Ascending aorta (tissue), 2 donors: ENCODE measurements at places on chromosomes 3 and 15. TPM values are rescaled to one million over a fixed set of nuclear protein-coding genes. Genes with fewer than 3 reads are reported as not detected.

The ZBED2 gene
- total RNA-seq, result 1.4 TPM

DNA sequence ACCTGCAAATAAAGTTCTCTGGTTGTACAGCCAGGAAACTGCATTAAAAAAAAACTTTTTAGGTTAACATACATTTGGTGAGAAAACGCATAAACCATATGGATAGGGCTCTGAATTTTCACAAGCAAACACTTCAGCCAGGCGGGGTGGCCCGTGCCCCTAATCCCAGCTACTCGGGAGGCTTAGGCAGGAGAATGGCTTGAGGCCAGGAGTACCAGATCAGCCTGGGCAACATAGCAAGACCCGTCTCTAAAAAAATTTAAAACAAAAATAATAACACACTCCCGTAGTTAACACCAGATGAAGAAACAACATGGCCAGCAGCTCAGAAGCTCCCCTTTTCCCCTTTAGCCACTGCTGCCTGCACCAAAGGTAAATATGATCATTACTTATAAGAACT, 3.2 kb upstream of the RPL14 start:
- no peaks in the 10 kb centered on the region for H3K27me3 ChIP-seq
- no peak for DNase-seq
- peak overlapping the region; percentile 77 for H3K27ac ChIP-seq
- H3K4me1 ChIP-seq, result no peaks in the 10 kb centered on the region
- peaks cover 4% of the 10 kb centered on the region for H3K36me3 ChIP-seq

DNA sequence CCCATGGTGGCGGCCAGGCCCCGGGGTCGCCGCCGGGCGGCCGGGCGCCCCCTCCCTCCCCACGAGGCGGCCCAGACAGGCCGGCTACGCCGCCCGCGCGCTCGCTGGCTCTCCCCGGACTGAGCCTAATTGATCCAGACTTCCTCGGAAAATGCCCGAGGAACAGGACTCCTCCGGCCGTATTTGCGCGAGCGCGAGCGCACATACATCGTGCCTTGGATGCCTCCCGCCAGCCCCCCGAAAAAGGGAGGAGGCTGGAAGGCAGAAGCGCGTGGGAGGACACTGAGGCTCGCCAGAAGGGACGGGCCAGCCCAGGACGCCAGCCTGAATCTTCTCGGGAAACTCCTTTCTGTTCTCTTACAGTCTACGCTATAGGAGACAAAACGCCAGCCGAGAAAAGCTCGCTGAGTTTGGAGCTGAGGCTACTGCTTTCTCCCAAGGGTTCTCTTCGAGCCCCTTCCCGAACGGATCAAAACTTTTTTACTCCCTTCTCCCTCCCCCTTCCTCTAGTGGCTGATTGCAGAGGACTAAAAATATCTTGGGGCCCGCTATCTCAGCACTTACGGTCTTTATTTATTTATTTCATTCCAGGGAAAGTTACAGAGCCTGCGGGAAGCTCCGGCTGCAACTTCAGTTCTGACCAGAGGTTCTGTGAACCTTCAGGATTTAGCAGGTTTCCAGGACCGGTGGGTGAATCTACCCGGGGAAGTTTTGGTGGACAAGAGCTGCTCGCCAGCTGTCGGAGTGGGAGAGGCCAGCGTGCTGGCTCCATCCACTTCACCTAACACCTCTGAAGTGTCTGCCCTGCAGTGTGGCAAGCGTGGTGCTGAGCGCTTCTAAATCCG, at the start of gene PDZRN3:
Gene PDZRN3 (minus strand): TSS at position 121 of the 845 bp plus-strand sequence.
- H3K27me3 ChIP-seq, result no peaks in the 10 kb centered on the region
- peak within 1 kb of the TSS; percentile 82 for H3K4me3 ChIP-seq
- H3K36me3 ChIP-seq, result no peaks in the 10 kb centered on the region
- H3K27ac ChIP-seq, result peak within 1 kb of the TSS; percentile 93
- DNase-seq, result no peak

DNA sequence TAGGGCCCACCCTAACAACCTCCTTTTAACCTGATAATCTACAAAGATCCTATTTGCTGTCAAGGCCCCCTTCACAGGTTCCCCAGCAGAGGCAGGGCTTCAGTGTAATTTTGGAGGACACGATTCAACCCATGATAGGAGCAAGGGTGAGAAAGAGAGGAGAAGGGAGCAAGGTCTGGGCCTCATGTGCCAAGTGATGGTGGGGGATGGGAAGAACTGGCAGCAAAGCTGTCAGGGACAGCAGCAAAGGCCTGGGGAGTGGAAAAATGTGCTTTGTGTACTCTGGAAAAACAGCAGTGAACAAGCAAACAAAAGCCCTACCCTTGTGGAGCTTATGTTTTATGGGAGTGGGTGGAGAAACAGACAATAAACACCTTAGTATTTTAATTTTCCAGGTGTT, 2.7 kb upstream of the GALNT15 start:
- no peaks in the 10 kb centered on the region for H3K27me3 ChIP-seq
- no peak overlapping the region for H3K27ac ChIP-seq
- DNase-seq, result no peak
- H3K4me1 ChIP-seq, result no peaks in the 10 kb centered on the region
- H3K36me3 ChIP-seq, result no peaks in the 10 kb centered on the region

DNA sequence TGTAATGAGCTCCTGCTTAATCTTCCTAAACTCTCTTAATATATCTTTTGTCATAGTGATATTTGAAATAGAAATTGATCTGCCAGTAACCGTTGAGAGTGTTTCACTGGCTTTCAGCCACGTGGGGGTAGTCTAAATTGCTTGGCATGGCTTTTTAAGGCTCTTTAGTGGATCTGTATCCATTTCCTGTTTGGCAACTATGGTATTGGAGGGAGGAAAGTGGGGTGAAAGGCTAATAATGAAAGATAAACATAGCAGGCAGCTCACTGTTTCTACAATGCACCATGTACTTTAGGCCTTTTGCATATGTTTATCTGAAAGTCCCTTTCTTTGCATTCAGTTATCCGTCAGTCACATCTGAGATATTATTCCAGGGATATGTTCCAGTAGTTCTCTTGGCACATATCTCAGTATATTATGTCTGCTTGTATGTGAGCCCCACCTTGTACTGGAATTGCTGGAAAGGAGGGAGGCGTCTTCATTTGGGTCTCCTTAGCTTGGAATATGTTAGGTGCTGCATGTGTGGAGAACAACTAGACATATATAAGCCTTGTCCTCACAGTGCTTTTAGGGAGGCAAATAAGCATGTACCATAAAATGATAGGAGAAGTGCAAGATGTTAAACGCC, 10.8 kb downstream of the TOPAZ1 start:
- no peaks in the 10 kb centered on the region for H3K4me1 ChIP-seq
- DNase-seq, result no peak
- no peaks in the 10 kb centered on the region for H3K27me3 ChIP-seq
- no peaks in the 10 kb centered on the region for H3K36me3 ChIP-seq
- no peak overlapping the region for H3K4me3 ChIP-seq

GRCh38 chr3:171317171-171317570, 143.0 kb downstream of the TNIK start:
- H3K27ac ChIP-seq, result no peak overlapping the region
- no peaks in the 10 kb centered on the region for H3K36me3 ChIP-seq
- no peaks in the 10 kb centered on the region for H3K27me3 ChIP-seq
- no peak for DNase-seq

DNA sequence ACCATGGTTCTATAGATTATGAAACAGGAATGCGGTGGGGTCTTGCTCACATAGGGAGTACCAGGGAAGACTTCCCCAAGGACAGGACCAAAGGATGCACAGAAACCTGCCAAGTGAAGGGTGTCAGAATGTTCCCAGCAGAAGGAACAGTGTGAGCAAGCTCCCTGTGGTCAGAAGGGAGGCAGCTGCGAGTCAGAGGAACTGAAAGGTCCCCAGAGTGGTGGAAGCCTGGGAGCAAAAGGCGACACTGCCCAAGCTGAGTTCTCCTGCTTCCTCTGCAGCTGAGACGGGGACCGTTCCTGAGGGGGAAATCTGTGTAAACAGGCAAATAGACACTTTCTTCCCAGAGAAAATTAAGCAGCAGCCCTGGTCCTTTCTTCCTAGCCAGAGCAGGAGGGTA, 14.2 kb upstream of the SLC6A6 start:
- H3K27ac ChIP-seq, result no peak overlapping the region
- H3K27me3 ChIP-seq, result no peaks in the 10 kb centered on the region
- no peaks in the 10 kb centered on the region for H3K4me1 ChIP-seq

DNA sequence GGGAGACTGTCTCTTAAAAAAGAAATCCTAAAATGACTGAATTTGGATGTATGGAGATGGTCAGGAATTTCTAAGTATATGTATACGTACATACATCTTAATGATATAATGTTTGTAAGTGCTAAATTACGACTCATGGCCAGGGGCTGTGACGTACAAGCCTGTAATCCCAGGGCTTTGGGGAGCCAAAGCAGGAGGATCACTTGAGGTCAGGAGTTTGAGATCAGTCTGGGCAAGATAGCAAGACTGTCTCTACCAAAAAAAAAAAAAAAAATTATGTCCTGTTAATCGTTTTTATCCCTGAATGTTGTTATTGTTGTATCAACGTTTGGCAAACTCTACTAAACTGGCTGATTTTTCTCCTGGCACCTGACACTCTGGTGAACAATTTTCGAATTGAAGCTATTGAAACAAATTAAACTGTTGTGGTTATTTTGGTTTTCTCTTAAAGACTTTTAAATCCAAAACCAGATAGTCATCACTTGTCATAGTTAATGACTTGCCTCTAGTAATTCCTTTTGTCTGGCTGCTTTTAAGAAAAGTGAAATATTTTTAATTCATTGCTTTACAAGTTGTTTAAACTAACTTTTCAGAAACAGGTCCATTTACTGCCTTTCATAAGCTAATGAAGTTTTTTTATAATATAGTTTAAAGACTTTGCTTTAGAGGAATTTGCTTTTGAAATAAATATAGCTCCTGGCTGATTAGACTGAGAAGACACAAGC, 7.0 kb downstream of the MORF4L1 start:
- peak overlapping the region; percentile 63 for H3K27ac ChIP-seq
- no peaks in the 10 kb centered on the region for H3K36me3 ChIP-seq
- no peak for DNase-seq
- H3K4me1 ChIP-seq, result peaks cover 62% of the 10 kb centered on the region

The RASGRP1 gene
- total RNA-seq, result not detected

GRCh38 chr3:25441234-25441856, 13.3 kb downstream of the RARB start:
- H3K27ac ChIP-seq, result no peak overlapping the region
- no peaks in the 10 kb centered on the region for H3K27me3 ChIP-seq
- H3K4me1 ChIP-seq, result no peaks in the 10 kb centered on the region
- H3K4me3 ChIP-seq, result no peak overlapping the region
- no peaks in the 10 kb centered on the region for H3K36me3 ChIP-seq

GRCh38 chr3:135329479-135329878, 534.4 kb downstream of the EPHB1 start:
- no peaks in the 10 kb centered on the region for H3K27me3 ChIP-seq
- H3K4me1 ChIP-seq, result no peaks in the 10 kb centered on the region
- no peak overlapping the region for H3K27ac ChIP-seq
- H3K4me3 ChIP-seq, result no peak overlapping the region
- no peak for DNase-seq

DNA sequence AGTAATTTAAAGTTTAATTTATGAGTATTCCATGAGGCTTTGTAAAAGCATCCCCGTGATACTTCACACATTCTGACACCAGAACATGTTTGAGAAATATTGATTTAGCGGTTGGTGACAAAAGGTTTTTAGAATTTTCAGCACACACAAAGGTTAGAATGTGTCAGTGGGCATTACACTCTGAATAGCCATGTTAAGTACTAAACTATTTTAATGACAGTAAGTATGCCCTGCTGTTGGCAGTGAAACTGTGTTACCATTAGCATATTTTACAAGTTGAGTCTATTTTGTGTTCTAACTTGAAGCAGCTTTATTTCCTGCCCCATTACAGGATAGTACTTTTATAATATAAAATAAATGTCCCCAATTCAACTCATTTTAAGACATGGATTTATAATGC, 66.5 kb downstream of the ADAMTSL3 start:
- no peaks in the 10 kb centered on the region for H3K36me3 ChIP-seq
- H3K4me3 ChIP-seq, result no peak overlapping the region
- H3K27me3 ChIP-seq, result no peaks in the 10 kb centered on the region
- no peak overlapping the region for H3K27ac ChIP-seq

GRCh38 chr3:168029705-168030104, 66.0 kb downstream of the GOLIM4 start:
- DNase-seq, result no peak
- no peak overlapping the region for H3K4me3 ChIP-seq
- H3K36me3 ChIP-seq, result peaks cover 50% of the 10 kb centered on the region
- H3K27ac ChIP-seq, result no peak overlapping the region
- no peaks in the 10 kb centered on the region for H3K27me3 ChIP-seq
- H3K4me1 ChIP-seq, result no peaks in the 10 kb centered on the region

DNA sequence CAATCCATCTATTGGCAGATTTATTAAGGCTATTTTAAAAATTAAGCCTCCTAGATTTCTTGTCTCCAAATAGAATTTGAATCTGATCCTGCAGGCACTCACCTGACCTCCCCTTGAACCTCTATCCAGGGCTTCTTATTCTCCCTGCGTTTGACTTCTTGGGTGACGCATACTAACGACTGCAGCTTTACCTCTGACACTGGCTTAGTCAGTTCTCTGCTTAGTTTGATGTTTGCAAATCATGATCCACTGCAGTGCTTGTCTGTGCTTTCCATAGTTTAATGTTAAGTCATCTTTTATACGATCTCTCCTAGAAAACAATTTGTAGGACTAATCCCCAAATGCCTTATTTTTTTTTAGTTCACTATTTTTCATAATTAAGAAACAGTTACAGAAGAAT, 233.1 kb downstream of the ROBO1 start:
- H3K4me3 ChIP-seq, result no peak overlapping the region
- H3K4me1 ChIP-seq, result no peaks in the 10 kb centered on the region
- no peak overlapping the region for H3K27ac ChIP-seq

DNA sequence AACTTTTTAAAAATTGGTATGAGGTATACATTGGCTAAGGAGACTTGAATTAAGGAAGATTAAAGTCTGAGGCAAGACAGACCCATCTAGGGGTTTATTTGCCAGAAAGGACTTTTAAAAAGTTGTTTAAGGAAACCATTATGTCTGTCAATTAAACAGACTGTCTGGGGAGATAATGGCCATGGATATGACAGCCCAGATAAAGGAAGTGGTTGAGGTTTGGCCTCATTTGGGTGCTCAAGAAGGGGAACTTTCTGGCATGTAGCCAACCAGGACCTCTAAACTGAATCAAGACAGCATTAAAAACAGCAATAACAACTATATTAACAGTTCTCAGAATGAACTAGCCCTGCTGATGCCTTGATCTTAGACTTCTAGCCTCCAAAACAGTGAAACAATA, 9.9 kb upstream of the CD200R1L start:
- no peak overlapping the region for H3K27ac ChIP-seq
- H3K27me3 ChIP-seq, result no peaks in the 10 kb centered on the region
- H3K36me3 ChIP-seq, result no peaks in the 10 kb centered on the region
- DNase-seq, result no peak
- no peaks in the 10 kb centered on the region for H3K4me1 ChIP-seq
